ENCODE measurements at places on chromosomes 12 and 14.

DNA sequence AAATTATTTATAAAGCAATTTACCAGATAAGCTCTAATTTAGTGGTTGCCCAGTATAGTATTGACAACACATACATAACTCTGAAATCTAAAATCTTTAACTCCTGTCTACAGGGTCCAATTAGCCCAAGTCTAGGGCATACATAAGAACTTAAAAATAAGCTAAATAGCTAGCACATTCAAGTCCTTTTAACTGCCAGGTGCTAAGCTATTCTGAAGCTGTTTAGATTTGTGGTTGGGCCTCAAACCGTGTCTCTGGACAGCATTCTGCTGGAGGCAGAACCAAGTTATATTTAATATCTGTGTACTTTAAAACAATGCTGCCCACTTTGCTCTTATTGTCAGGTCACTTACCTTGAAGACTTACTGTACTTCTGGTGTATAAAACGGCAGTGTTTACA is 19.0 kb downstream of the RPS6KA5 start:
- DNase-seq, result no peak

DNA sequence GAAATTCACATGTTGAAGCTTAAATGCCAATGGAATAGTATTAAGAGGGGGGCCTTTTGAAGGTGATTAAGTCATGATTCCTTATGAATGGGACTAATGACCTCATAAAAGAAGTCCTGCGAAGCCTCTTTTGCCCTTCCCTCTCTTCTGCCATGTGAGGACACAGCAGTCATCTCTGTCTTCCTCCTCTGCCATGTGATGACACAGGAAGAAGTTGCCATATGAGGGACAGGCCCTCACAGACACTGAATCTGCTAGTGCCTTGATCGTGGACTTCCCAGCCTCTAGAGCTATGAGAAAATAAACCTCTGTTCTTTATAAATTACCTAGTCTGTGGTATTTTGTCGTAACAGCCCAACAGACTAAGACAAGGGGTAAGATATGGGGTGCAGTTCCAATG is 100.7 kb downstream of the VCPKMT start:
- DNase-seq, result no peak

GRCh38 chr14:41875116-41875515 is 268.4 kb downstream of the LRFN5 start:
- no peak for DNase-seq

DNA sequence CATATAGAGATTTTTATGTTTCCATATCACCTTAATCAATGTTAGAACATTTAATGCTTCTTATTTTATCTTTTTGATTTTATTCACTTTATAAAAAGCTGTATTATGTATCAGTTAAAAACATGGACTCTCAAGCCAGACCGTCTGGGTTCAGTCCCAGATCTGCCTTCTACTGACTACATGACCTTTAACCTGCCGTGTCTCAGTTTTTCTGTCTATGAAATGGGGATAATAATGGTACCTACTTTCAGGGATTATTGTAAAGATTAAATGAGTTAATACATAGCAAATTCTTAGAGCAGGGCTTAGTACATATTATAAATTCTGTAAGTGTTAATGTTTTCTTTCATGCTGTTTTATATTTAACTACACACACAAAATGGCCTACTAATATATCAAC is 50.4 kb downstream of the STAB2 start:
- no peak for DNase-seq

DNA sequence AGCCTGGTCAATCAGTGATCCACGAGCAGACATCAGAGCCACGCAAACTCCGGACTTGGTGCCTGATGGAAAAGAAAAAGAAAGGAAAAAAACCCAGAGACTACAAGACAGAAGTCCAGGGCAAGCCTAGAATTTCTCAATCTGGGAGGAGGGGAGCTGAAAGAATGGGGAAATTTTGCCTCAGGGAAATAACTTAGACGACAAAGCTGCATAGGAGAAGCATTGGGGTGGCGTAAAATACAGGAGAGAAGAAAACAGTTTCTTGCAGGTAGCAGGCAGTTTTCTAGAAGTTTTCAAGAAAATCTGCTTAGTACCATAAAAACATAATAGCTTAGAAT is 2.6 kb upstream of the SLC11A2 start:
- DNase-seq, result no peak

DNA sequence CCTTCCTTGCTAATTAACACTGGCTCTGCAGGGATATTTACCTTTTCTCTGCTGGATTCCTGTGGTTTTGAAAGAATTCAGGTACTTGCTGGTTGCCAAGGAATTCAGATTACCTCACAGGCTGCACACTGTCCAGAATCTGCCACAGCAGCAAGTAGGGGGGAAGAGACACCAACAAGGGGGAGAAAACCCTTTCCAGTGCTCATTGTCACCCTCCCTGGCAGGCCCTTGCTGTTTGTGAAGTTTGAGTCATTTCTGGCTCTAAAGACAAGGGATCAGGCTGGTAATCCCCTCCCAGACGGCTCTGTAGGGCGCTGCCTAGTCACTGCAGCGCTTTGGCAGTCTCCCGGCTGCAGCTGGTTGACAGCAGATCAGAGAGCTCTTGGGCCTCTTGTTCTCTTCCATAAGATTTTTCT is 50.8 kb downstream of the TTLL5 start:
- no peak for DNase-seq

- no peak for DNase-seq
Measured at GRCh38 chr14:23409475-23409874, 1.4 kb upstream of the MYH6 start.

GRCh38 chr14:51431033-51431709 is 191.1 kb downstream of the TMX1 start:
- DNase-seq, result no peak

DNA sequence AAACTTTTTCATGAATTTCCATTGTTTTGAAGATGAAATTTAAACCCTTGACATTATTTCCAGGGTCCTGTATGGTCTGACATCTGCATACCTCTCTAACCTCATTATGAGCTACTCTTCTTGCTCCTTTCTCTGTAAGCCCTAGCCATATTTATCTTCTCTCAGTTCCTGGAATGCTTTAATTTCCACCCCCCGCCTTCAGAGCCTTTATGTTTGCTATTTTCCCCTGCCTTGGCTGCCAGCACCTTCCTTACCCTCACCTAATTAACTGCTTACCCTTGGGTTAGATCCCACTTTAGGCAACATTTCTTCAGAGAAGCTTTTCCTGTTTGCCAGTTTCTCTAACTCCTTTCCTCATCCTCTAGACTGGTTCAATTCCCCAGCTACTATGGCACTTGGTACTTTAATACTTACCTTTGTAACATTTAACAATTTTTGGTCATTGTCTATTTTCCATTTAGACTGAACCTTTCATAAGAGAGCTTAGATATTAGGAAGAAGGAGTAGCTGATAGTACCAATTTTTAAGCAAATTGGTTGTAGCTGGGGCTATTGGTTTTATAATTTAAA is 6.0 kb downstream of the STYX start:
- no peak for DNase-seq

DNA sequence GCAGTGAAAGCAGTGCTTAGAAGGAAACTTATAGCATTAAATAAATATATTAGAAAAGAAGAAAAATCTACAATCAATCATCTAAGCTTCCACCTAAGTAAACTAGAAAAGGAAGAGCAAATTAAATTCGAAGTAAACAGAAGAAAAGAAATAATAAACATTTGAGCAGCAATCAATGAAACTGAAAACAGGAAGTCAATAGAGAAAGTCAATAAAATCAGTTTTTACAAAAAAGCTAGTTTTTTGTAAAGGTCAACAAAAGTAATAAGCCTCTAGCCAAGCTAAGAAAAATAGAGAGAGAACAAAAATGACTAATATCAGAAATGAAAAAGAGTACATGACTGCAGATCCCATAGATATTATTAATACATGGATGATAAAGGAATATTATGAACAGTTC is 34.2 kb upstream of the KTN1 start:
- no peak for DNase-seq

DNA sequence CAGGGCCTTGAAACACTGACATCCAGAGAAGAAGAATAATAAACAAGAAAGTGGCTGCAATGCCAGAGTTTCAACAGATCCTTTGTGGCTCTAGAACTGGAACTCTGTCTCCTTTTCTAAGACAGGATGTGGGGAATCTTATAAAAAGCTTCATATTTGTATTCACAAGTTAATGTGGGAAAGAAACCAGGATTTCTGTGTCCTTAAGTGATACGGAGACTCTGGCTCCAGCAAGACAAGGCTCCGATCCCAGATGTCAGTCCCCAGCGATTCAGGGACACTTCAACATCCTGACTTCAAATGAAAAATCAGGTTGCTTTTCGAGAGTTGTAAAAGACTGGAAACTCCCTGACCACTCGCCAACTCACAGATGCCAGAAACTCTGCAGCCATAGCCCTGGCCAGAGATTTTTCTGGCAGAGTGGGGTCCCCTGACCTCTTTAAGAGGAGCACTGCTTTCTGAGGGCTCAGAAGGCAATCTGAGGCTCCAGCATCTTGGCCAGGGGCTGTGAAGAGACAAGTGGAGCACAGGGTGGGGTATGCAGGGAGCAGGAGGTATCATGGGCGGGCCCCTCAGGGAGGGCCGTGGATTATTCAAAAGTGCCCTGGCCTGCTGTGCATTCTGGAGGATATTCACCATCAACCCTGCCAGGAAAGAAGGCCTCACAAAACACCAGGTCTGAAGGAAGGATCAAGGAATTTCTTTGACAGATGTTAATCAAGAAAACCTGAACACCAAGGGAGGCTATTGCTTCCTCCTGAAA is 53.3 kb downstream of the TMX1 start:
- DNase-seq, result no peak

DNA sequence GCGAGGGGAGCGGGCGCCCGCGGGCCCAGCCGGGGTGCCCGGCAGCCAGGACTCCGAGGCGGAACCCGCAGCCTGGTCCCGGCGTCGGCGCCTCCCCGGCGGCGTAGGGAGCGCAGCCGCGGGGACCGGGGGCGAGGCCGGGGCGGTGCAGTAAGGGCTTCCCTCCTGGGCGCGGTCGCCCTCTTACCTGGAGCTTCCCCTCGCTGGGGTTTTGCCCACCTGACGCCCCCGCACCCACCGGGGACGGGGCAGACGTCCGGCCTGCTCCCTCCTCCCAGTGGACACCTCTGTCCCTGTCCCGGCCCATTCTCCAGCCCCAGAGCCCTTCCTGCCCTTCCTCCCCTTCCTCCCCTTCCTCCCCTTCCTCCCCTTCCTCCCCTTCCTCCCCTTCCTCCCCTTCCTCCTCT is 413 bp upstream of the TUBA1C start:
- DNase-seq, result peak; percentile 11

GRCh38 chr12:32107359-32108267 is 966 bp downstream of the BICD1 start:
- DNase-seq, result no peak

- DNase-seq, result no peak
Measured at GRCh38 chr12:22380031-22380430, 45.5 kb upstream of the ST8SIA1 start.

DNA sequence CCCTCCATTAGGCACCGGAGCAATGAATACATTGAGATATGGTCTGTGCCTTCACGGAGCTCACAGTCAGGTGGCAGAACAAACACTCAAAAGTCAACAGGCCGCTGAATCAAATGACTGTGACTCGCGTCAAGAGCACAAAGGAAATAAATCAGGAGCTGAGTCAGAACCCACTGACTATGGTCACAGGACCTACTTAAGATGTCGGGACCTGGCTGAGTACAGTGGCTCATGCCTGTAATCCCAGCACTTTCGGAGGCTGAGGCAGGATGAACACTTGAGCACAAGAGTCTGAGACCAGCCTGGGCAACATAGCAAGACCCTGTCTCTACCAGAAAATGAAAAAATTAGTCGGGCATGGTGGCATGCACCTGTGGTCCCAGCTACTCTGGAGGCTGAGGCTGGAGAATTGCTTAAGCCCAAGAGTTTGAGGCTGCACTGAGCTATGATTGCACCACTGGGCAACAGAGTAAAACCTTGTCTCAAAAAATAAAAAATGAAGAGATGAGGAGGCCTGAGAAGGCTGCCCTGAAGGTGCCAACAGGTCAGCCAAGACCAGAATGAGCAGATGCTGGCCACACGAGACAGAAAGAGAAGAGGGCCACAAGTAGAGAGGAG is 19.9 kb downstream of the TMEM233 start:
- DNase-seq, result no peak

All from T-cell (primary cell).